NCI-H2081 (cell line): ENCODE measurements at places on chromosomes 3 and 15.

- peak; percentile 35 for DNase-seq
These were observed 76.0 kb downstream of the TRANK1 start for GRCh38 chr3:36868614-36869436.

GRCh38 chr3:193498215-193498614 is 56.5 kb downstream of the ATP13A4 start:
- no peak for DNase-seq

DNA sequence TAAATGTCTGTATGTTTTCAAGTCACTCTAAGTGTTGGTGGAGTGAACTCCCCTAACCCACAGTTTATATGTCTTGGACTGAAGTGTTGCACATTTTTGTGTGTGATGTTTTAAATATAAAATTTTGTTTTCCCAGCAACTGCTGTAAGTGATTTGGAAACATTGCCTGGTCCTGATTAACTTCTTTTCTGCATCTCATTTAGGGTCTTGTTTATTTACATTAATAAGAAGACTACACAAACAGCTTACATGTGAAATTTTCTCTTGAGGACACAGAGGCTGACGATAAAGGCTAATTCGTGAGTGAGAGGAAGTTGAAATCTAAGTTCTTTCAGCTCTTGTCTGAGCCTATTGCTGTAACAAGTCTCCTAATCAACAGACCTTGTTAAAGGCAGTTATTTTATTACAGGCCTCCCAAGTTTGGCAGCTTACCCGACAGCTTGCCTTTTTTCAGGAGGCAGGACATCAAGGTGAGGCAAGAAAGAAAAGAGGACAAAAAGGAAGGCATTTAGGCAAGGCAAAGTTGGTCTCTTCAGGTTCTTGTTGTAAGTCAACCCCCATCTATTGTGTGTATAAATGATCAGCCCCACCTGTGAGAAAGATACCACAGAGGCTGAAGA is 177.7 kb upstream of the NR2E3 start:
- no peak for DNase-seq

- no peak for DNase-seq
These were observed 716.8 kb downstream of the NSUN3 start for GRCh38 chr3:94779699-94780098.

DNA sequence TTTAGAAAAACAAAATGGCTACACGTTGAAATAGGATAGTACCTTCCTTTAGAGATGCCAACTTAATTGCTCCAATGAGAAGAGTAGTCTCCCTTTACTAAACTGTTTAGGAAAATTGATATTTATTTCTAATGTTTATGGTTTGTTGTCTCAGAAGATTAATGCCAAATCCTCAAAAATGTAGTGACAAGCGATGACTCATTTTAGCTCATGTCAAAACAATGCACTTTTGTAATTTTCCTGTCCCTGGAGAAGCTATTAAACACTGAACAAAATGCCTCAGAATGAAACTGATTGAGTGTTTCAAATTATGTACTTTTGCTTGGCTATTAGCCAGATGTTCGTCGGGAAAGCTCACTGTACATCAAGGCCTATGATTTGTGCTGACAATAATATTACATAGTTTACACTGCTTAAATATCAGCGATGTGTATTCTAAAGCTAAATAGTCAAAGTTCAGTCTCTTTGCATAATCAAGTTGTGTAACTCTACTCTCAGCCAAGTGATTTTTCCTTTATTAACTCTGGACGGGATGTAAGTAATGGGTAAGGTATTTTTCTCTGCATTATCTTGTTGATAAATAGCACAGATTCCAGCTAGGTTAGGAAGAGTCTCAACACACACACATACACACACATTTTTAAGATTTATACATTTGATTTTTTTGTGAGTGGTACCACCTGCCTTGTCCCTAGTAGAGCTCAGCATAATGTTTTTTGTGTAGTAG is 83.7 kb downstream of the CMSS1 start:
- DNase-seq, result peak; percentile 43

GRCh38 chr3:15601399-15602145 is at the start of the genes BTD and HACL1:
Gene BTD, plus strand, starts transcription at chr3:15601745. Its CDS starts 33,695 bp downstream, at chr3:15635440.
Gene HACL1, minus strand, starts transcription at chr3:15601569. Its CDS starts 106 bp downstream, at chr3:15601463.
- DNase-seq, result no peak
